ENCODE measurements at places on chromosomes 2 and 18.

GRCh38 chr2:233404222-233404621 is 49.9 kb downstream of the DGKD start:
- peak; percentile 27 for DNase-seq

- DNase-seq: no peak
These were observed 496.3 kb downstream of the SLC4A3 start for GRCh38 chr2:220123751-220124150.

- no peak for DNase-seq
These were observed 13.0 kb downstream of the VIL1 start for GRCh38 chr2:218431878-218432277.

DNA sequence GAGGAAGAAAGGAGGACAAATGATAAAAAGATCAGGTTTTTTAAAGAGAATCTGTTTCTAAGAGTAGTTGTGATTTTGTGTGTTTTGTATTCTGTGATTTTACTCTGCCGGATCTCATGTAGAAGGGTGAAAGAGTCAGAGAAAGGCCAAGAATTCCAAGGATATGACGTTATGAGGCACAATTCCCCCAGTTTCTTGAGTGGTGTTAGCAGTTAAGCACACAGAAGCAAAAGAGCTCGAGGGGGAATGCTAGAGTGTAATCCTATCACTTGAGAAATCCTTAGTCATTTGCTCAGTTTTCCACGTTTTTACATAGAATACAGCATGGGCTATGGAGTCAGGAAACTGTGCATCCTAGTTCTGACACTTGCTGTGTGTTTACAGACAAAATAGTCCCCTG is 34.8 kb downstream of the METTL4 start:
- no peak for DNase-seq

- no peak for DNase-seq
These were observed 3.4 kb downstream of the TFPI start for GRCh38 chr2:187550857-187551256.

GRCh38 chr2:68889021-68889420 is 17.8 kb upstream of the BMP10 start:
- no peak for DNase-seq

DNA sequence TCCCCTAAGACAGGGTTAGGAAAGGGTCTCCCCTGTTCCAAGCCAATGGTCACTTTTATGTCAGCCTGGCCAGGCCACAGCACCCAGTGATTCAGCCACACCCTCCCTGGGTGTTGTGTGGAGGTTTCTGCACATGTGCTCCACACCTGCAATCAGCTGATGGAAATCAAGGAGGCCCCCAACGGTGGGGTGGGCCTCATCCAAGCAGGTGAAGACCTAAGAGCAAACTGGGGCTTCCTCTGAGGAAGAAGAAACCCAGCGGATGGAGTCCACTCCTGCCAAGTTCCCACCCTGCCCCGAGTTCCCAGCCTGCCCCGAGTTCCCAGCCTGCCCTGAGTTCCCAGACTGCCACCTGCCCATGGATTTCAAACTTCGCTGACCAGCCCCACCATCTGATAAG is 55.4 kb downstream of the KIF1A start:
- DNase-seq: no peak

- DNase-seq: no peak
These were observed 103.9 kb upstream of the EPAS1 start for GRCh38 chr2:46193356-46193755.

DNA sequence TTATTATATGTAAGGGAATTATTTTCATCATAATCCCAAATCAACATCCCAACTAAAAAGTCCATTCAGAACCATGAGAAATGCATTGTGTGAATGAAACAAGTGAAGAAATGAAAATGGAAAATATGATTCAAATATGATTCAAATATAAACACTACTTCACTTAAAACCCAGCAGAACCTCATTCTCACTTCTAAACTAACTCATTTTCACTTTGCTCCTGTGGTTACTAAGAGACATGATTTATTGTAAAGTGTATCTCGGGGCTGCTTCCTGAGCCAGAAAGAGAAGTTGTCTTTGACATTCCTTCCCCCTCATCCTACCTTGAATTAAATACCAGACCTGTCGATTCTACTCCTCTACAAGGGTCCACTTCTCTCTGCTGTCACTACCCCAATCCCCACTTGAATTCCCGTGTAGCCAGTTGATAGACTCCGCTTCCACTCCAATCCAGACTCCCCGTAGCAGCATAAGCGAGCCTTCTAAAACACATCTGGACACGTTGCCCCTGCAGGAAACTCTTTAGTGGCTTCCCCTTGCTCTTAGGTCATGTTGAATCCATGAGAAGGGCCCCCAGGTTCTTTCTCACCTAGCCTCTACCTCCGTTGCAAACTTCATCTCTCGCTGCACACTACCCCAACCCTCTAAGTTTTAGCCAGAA is 697.0 kb upstream of the ID2 start:
- no peak for DNase-seq

- no peak for DNase-seq
These were observed 701.8 kb downstream of the SUCLG1 start for GRCh38 chr2:83757329-83757728.

GRCh38 chr2:24084386-24085199 is at the start of gene TP53I3:
TP53I3 (minus strand) TSS chr2:24084834; CDS start chr2:24084326, 508 bp downstream.
- DNase-seq: peak; percentile 65

DNA sequence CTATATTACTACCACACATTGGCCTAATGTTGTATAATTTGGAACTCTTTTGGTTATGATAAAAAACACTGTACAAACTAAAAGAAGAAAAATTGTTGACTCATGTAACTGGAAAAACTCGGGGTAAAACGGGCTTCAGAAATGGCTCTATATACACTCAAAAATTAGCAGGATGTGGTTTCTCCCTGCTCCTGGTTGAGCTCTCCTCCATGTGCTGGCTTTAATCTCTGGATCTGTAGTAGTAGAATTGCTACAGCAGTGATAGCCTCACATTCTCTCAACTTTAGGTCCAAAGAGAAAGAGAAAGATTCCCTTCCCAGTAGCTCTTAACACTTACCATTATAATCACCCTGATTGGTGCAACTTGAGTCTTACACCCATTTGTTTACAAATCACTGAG is 274.9 kb upstream of the GALNT5 start:
- no peak for DNase-seq

GRCh38 chr2:393711-394696 is 106.1 kb upstream of the ALKAL2 start:
- DNase-seq: no peak

DNA sequence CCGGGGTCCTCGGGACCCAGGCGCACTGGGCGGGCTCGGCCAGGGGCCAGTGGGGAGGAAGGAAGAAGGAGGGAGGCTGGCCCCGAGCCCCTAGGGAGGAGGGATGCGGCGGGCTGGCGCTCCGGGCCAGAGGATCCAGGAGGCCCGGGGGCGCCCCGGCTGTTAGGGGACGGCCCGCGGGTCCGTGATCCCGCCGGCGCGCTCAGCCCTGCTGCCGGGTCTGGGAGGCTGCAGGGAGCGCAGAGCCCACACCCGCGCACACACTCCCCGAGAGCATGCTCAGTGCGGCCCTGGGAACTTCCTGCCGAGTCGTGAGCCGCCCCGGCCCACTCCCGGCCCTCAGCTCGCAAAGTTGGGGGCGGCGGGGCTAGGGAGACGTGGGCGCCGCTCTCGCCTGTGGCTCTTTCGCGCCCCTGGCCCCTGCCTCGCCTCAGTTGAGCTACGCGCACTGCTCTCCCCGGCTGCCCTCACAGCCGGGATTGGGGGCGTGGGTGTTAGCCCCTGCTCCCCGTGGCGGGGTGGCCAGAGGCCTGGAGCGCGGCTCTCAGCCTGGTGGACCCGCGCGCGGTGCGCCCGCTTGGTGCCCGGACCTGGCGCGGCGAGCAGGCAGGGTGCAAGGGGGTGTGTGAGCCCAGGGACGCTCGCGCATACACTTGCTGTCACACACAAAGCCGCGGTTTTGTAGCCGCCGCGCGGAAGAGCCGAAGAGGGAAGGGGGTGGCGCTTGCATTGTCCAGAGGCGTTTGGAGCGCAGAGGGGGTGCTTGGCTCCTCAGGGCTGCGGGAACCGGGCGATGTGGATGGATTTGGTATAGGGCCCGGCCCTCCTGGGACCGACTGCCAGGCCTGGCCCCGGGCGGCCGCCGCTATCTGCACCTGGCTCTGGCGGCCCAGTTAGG is 132.9 kb upstream of the MGAT5 start:
- peak; percentile 43 for DNase-seq

- no peak for DNase-seq
These were observed 179.7 kb downstream of the AGPS start for GRCh38 chr2:177572236-177572671.

DNA sequence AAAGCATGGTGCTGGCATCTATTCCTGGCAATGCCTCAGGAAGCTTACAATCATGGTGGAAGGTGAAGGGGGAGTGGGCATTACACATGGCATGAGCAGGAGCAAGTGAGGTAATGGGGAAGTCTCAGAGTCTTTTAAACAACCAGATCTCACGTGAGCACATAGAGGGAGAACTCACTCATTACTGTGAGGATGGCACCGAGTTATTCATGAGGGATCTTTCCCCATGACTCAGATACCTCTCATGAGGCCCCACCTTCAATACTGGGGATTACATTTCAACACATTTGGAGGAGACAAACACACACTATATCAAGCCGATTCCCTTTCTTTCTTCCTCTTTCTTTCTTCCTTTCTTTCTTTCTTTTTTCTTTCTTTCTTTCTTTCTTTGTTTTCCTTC is 47.9 kb upstream of the FANCL start:
- DNase-seq: no peak

Measured in MV-4-11 (cell line).